ENCODE measurements at places on chromosomes 5 and 9.
A peak's percentile ranks its signal among the peaks of the same experiment; 100 is the strongest.

DNA sequence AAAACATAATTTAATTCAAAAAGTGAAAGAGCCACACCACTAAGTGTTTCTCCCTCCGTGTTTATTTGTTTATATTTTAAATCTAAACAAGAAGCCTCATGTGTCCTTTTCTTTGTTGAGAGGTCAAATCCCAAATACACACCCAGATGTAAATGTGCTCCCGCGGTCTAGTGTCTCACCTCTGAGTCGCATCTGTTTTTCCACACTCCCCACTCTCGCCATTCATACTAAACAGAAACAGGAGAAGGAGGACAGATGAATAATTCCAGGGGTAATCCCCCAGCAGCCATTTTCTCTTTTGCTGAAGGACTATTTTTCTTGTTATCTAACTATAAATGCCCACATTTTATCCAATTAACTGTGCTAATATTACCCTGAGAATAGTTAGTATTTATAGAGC is 361.6 kb upstream of the RIOK2 start:
- no peak for DNase-seq

- no peak for DNase-seq
Measured at GRCh38 chr5:78472469-78473106, 112.2 kb downstream of the SCAMP1 start.

DNA sequence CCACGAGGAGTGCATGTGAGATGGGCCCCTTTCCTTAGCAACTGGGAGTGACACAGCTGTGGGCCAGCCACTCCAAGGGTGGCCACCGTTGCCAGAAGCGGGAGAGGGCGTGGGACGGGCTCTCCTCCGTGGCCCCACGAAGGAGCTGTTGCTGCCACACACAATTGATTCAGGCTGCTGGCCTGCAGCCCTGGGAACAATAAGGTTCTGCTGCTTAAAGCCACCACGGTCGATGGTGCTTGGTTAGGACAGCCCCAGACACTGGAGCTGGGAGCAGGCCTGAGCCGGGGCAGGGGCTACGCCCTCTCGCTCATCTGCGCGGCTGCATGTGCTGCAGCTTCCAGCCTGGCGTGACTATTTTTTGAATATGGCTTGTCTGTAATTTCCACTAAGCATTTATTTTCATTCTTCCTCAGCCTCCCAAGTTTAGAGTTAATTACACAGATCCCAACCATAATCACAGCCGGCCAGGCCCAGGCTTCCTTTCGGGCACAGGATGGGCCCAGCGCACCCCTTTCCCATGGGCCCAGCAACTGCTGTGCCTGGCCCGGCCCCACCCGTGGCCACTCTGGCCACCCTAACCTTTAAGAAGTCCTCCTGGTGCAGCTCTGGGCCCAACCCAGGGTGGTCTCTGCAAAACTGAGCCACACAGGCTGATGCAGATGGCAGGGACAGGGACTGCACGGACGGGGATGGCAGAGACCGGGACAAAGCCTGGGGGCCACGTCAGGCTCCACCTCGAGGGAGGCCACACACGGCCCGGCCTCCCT is 49.7 kb downstream of the VAV2 start:
- peak; percentile 8 for DNase-seq

- no peak for DNase-seq
Measured at GRCh38 chr9:98329904-98330303, 74.5 kb upstream of the TBC1D2 start.

GRCh38 chr5:113132564-113132963 is 156.0 kb downstream of the DCP2 start:
- no peak for DNase-seq

DNA sequence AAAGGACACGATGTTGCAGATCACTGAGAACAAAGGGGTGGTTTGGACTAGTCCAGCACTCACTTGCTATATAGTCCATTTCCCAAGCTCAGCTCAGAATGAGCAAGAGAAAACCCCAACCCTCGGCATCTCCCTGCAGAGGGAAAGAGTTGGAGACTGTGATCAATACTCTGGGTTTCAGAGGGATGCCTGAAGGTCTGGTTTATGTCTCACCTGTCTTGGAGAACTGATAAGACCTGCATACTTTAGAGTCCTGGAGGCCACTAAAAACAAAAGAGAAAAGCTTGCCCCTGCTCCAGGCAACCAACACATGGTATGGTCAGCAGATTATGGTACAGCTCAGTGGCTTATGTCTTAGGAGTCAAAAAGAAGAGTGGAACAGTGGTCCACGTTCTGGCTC is 1006.9 kb downstream of the CDH9 start:
- DNase-seq, result no peak

DNA sequence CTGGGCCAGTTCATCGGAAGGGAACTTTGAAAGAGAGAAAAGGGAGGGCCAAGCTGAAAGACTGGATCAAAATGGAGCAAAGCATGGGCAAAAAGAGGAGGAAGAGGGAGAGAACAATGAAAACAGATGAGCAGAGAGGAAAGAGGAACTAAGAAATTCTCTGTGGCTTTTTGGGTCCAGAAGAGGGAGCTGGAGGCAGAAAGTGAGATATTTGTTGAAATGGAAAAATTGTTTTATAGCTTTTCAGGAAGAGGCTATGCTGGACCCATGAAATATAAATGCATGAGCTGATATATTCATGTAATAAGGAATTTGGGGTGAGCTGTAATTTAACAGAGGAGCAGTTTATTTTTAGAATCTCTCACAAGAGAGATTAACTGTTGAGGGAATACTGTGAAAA is 457.3 kb downstream of the DMAC1 start:
- DNase-seq, result no peak

GRCh38 chr5:142881076-142881783 is 111.1 kb downstream of the ARHGAP26 start:
- no peak for DNase-seq

DNA sequence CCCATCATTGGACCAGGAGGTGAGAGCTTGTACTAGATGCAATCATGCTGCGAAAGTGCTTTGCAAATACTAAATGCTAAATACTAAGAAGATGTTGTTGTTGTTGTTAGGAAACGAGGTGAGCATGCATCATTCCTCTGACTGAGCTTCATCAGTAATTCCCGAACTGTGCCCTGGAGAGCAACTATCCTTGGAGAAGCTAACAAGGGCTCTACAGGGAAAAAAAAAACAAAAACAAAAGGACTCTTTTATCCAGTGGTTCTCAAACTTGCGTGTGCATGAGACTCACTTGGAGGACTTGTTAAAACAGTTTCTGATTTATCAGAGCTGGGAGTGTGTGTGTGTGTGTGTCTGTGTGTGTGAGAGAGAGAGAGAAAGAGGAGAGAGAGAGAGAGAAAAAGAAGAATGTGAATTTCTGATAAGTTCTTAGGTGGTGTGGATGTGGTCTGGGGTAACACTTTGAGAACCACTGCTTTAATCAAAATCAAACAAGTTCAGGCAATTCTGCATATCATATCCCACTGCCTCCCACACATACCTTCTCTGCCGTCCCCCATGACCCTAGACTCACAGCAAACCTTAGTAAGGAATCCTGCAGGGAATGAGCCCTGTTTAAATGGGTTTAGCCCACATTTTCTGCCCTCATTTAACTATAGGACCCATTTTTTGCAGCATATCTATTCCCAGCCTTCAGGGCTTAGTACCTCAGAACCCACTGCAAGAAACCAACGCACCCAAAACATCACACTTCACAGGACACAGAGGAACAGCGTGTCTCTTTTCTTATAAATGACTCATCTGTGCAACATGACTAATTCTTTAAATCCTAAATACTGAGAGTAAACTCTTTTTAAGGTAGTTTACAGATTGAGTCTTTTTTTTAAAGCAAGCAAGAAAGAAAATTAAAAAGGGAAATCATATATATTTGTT is 48.9 kb downstream of the PDE6A start:
- no peak for DNase-seq

- DNase-seq, result no peak
Measured at GRCh38 chr9:371349-371748, 156.7 kb downstream of the DOCK8 start.

DNA sequence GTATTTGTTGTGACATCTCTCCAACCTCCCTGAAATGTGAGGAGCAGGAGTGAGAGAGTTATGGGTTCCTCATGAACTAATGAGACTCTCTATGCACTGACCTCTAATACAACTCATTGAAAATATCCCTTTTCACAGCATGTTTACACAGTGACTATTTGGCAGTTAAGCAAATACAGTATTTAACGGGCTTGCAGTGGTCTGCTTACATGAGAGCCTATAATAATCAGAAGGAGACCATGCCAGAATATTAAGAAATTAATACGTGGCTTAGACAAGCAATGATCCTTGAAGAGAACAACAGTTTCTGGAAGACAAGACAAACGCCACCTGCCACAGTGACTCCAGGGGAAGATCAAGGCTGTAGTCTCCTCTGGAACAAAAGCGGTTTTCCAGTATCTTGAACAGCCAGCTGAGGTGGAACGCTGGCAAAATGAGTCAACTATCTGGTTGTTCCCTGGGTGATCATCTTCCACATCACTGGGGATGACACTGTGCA is 424.5 kb downstream of the DMAC1 start:
- DNase-seq, result no peak

GRCh38 chr5:52443187-52443586 is 344.5 kb upstream of the ITGA1 start:
- no peak for DNase-seq

Measured in mesothelial cell of epicardium (in vitro differentiated cells).